ENCODE measurements at places on chromosomes 3 and 15.

DNA sequence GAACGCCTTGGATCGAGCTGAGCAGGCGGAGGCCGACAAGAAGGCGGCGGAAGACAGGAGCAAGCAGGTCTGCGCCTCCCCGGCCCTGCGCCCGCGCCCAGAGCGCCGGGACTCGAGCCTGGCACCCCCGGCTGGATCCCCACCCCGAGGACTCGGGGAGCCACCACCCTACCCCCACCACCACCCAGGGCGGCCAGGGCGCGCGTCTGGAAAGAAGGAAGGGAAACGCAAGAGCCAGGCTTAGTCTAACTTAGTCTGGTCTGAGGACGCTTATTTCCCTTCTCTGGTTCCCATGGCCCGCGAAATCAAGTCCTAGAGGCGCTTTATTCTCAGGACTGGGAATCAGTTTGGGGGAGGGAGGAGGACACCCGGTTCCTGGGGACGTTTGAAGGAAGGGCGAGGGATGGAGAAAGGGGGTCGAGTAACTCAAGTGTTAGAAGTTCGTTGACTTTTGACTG, 359 bp downstream of the TPM1 start:
- DNase-seq: no peak

- DNase-seq: peak; percentile 76
These were observed 196.0 kb upstream of the TOPAZ1 start for GRCh38 chr3:44045476-44046275.

DNA sequence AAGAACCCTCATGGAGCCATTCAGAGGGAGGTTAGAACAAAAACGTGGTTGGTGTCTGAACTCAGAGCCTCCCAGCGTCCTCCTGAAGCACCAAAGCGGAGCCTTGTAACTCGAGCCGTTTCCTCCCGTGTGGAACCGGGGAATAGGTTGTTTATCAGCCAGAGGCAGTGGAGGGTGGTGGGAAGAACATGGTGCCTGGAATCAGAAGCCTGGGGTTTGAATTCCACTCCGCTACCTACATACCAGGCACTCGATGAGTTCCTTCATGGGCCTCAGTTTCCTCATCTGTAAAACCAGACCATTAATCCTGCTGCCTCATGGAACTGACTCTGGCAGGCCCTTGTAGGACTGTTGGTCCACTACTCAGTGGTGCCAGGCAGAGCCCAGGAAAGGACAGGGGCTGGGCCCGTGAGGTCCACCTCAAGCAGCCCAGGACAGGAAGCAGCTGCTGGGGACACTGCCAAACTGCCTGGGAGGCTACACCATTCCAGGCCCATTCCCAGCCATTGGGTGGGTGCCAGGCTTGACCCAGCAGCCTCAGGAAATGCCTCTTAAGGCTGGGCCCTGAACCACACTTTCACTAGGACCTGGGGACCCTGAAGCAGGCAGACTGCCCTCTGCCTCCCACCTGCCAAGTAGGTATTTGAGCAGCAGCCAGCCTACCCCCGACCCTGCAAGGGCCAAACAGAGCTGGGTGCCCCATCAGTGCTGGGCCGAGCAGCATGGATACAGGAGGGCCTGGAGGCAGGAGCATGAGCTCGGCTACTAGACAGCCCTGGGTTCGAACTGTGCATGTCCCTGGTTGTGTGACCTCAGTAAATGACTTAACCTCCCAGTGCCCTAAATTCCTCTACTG, 33.4 kb downstream of the PRKCD start:
- peak; percentile 19 for DNase-seq

- DNase-seq: no peak
These were observed 97.6 kb downstream of the SAMMSON start for GRCh38 chr3:70097084-70097483.

- no peak for DNase-seq
These were observed 257.9 kb downstream of the UBE2E2 start for GRCh38 chr3:23461069-23461468.

DNA sequence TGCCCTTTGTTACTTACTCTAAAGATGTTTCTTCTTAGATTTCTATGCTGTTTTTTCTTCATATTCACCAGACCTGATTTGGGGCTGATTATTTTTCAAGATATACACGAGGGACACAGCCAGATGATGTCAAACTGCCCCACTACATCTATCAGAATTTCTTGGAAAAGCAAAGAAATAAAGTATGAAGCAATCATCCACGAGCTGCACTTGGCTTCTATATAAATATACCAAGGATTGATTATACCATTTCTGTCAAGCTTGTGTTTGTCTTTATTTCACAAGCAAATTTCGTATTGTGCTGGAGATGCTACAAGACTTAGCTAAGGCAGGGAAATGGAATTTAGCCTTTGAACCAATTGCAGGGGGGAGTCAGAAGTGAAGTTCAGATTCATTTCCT, 715.1 kb upstream of the NR2F2 start:
- no peak for DNase-seq

DNA sequence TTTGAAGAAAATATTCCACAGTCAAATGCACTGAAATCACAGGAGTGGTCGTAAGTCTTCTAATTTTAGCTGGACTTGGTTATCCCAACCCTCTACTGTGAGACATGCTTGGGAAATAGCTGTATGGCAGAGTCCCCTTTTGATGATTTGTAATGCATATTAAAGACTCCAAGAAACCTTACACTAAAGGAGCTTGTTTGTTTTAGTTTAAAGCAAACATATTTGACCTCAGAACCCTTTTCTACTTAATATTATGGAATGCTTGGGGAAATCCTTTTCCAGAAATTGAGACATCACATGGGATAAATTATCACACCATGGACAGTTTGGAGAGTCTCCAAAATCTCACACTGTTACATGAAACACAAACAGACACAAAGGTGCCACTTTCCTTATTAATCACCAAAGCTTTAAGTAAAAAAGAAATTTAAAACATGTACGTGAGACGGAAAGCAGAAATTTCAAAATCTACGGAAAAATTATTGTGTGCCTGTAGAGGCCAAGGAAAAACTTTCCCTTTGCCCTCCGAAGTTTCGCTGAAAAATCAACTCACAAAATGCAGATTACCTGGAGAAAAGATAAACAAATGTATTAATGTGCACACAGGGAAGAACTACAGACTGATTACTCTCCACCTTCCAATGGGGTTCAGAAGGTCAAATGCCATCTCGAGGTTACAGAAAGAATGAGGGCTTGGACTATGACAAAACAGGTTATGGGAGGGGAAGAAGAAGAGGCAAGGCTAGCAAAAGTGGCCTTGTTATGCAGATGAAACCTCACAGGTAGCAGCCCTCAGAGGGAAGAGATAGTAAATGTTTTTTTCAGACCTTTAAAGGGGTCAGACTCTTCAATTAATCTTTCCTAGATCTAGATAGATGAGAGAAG, 7.0 kb upstream of the CPB1 start:
- no peak for DNase-seq

GRCh38 chr3:128800241-128801187, 74.5 kb downstream of the RAB7A start:
- DNase-seq: no peak

GRCh38 chr3:10299175-10299574, 6.4 kb upstream of the GHRL start:
- DNase-seq: no peak

DNA sequence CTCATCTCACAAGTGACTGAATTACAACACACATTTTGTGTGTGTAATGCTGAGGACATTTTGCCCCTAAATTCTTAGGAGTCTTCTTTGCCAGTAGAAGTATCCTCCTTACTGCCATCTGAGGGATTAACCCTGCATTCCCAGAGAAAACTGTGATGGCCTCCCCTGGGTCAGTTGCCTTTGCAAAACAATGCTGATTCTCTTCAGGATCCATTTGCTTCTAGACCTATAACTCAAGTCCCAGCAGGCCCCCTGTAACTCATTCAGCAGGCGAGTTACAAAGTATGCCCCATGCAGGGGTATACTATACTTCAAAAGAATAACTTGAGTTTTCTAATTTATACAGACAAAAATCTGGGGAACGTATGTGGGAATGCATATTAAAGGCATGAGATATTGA, 6.6 kb upstream of the MCF2L2 start:
- no peak for DNase-seq

DNA sequence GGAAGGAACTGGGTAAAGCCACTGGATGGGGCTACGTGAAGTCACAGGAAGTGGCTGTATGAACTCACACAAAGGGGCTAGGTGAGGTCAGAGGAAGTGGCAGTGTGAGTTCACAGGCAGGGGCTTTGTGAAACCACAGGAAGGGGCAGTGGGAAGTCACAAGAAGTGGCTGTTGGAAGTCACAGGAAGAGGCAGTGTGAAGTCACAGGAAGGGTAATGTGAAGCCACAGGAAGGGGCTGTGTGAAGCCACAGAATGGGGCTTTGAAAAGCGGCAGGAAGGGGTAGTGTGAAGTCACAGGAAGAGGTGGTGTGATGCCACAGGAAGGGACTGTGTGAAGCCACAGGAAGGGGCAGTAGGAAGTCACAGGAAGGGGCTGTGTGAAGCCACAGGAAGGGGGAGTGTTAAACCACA, 34.6 kb downstream of the GASK1A start:
- DNase-seq: no peak

- no peak for DNase-seq
These were observed 98.7 kb downstream of the CCNL1 start for GRCh38 chr3:157061265-157061664.

DNA sequence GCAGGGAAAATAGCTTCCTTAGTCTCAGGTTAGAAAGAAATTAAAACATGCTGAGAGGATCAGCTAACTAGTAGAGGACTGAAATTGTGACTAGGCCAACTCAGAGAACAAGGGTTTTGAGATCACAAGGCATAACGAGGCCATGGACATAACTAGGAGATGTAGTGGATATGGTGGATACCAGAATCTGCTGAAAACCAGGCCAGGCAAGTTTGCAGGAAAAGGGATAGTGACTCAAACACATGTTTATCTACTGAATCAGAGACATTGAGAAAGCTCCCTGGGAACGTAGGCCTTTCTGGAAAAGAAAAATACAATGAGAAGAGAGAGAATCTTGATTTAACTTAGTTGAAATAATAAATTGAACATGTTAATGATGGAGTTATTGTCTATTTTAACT, 326.5 kb upstream of the GBE1 start:
- DNase-seq: no peak

DNA sequence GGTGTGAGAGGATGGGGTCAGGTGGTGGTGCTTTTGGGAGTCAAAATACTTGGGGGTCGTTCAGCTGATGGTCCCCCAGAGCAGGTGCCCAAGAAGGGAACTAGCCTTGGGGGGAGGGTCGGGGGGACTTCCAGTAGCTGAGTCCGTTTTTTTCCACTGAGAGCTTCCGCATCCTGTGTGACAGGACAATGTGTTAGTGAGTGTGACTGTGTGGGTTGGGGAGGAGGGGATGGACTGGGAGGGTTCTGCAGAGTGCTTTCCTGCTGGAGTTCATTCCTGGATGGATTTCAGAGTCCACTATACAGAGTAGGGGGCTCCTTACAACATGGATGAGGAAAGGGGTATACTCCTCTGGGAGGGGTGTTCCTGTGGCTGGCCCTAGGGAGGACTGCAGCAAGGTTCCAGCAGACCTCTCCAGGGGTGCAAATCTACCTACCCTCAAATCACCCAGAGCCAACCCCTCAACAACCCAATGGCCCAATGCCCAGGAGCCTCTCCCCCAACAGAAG, 601 bp upstream of the HYAL2 start:
- DNase-seq: no peak

DNA sequence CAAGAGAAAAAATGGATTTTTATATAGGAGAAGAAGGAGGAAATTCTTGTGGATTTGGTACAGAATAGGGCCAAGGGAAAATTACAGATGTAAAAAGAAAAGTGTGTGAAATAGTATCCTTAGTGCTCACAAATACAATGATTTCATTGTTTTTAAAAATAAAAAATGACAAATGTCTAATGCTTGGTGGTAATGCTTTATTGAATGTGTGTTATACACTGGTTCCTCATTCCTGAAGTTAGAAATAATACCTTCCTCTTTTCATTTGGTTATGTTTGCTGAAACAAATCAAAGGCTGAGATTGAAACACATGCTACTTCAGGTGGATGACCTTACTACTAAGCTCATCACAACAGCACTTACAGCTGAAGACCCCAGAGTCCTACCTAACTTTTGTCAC, 37.7 kb upstream of the CCR2 start:
- DNase-seq: no peak

DNA sequence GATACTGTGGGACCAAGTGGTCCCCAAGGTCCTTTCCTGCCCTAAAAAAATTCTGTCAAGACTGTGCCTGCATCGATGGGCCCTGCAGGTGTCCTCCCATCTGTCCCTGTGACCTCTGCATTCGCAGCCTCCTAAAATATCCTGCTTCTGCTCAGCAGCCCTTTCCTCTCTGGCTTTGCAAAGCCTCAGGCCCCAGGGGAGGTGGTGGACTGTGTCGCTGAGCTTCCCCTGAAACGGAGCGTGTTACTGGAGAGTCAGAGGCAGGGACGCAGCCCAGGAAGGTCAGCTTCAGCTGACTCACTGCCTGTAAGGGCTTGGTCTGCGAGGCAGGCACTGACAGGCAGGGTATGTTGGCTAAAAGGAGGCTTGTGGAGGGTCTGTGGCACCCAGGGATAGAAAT, 110.0 kb downstream of the RAB11A start:
- no peak for DNase-seq

DNA sequence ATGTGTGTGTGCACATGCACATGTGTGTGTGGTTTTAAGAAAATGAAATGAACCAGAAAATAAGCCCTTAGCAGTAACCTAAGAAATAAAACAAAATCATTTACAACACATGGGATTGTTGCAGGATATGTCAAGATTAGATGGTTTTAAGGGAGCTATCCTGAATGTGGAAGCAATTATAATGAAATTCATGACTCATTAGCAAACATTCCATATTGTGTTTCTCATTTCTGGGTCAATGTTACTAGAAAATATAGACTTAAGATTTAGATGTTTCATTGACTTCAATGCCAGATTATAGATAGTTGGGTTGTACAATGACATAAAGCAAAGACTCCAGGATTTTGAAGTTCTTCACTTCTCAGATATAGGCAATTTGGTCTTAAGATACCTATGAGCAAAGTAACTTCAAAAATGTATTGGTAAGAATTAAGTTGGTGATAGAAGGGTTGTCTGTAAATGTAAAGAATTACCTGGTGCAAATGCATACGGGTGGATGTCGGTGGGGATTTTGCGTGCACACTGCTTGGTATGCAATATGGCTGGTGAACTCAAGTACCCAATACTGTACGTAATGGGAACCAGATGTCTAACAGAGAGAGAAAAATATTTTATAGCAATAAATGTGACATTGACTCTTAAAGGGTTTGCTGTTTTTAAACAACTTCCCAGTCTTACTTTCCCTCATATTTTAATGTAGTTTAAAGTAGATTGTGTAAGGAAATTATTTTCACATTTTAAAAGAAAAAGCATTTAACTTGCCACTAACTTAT, 53.9 kb upstream of the NR2F2 start:
- no peak for DNase-seq

GRCh38 chr3:181458857-181459256, 252.9 kb upstream of the SOX2 start:
- no peak for DNase-seq
